ENCODE measurements at places on chromosomes 13 and 19.
A peak's percentile ranks its signal among the peaks of the same experiment; 100 is the strongest.

GRCh38 chr19:11125994-11126685, 29.4 kb downstream of the SPC24 start:
- DNase-seq, result peak; percentile 41

DNA sequence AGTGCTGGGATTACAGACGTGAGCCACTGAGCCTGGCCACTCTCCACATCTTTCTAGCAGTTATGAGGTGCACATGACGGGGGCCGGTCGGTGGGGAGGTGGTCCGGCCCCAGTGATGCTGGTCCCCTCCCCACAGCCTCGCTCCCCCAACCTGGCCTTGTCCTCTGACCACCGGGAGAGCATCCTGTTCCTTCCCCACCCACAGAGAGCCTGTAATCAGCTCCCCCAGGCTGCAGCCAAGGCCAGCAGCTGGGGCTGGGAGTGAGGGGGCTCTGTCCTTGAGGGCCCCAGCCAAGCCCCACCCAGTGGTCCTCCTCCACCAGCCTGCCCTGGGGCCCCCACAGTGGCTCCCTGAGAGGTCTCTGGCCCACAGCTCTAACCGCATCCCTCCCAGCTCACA, 3.0 kb upstream of the INSL3 start:
- no peak for DNase-seq

DNA sequence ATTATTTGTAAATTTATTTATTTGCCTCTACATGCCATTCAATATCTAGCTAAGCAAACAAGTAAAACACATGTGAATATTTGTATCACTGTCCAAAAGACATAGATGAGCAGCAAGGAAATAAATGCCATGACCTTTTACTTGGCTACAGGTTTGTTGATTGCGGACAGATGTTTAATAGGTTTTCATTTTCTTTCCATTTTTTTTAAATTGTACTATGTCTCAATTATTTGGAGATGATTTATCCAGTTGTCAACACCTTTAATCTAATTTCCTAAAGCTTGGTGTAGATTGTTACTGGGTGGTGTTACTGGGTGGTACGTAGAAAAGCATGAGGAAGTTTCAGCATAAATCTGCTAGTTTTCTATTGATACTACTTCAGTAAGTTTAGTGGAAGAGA, 560.6 kb upstream of the SPRY2 start:
- no peak for DNase-seq

- DNase-seq, result no peak
These were observed 6.8 kb downstream of the ZNF507 start for GRCh38 chr19:32352241-32352630.

DNA sequence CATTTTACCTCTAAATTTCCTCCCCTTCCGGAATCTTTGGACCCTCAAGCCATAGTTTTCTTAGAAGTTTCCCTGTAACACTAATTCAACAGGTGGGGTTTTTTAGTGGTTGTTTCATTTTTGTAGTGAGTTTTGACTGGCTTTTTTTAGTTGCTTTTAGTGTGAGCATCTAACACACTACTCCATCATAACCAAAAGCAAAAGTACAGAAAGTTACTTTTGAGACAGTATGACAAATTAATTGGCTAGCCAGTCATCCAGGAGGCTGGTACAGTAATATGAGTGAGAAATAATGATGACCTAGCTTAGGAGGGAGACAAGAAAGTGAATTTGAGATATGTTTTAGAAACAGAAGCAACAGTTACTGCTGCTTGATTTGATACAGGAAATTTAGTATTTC, 71.5 kb downstream of the DNAJC15 start:
- no peak for DNase-seq

- no peak for DNase-seq
These were observed 44.0 kb downstream of the FLT3 start for GRCh38 chr13:28056426-28056825.

DNA sequence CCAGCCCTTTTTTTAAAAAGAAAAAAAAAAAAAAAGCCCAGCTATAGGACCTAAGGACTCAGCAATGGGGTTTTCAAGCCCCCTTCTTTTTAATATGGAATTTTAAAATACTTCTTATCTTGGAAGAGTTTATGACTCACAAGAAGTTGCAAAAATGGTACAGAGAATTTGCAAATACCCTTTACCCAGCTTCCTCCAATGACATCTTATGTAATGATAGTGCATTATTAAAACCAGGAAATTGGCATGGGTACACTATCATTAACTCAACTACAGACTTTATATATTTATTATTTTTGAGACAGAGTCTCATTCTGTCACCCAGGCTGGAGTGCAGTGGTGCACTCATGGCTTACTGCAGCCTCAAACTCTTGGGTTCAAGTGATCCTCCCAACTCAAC, 16.1 kb downstream of the TMEM38A start:
- DNase-seq, result no peak

GRCh38 chr13:112917737-112918136, 51.3 kb upstream of the MCF2L start:
- no peak for DNase-seq

DNA sequence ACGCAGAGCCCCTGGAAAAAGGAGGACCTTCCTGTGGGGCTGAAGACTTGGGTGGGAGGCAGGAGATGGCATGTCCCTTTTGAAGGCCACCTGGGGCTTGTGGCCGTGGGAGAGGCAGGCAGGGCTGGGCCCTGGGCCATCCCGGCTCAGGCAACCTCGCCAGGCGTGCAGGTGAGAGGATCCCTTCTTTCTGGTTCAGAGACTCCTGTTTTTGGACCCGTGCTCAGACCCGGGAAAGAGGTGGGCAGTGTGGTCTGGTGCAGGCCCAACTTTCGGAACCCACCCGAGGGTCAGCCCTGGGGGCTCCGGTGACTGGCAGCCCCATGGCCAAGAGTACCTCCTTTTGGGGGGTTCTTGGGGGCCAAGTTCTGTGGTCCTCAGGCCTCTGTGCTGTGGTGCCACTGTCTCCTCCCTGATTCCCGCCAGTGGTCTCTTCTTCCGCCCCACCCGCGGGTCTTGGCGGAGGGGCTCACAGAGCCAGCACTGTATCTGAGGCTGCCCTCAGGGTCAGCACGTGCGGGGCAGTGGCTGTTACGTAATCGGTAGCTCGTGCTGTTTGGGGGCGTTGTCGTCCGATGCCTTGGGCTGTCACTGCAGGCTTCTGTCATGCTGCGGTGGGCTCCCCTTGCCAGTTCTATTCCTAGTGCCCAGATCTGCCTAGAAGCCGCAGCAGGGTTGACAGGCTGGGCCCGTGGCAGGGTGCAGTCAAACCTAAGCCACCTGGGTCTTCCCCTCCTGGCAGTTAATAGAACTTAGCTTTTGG, 42.7 kb downstream of the KDM4B start:
- no peak for DNase-seq

GRCh38 chr19:28130066-28130511, 1082.9 kb downstream of the UQCRFS1 start:
- DNase-seq, result no peak

GRCh38 chr13:95083758-95084157, 217.5 kb downstream of the ABCC4 start:
- DNase-seq, result no peak

- no peak for DNase-seq
These were observed 34.3 kb upstream of the C1QTNF9 start for GRCh38 chr13:24275041-24275440.

DNA sequence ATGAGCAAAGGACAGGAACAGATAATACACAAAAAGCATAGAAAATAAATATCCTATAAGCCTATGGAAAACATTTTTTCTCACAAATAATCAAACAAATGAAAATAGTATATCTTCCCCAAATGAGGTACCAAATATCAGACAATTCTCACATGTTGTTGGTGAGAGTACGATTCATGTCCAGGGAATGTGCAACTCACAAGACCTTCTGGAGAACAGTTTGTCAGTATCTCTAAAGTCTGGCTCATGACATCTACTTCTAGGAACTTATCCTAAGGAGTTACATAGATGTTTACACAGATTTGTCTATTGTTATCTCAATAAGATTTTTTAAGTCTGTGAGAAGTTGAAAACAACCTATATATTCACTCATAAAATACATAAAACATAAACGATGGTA, 80.3 kb upstream of the ARHGEF7 start:
- DNase-seq, result no peak

DNA sequence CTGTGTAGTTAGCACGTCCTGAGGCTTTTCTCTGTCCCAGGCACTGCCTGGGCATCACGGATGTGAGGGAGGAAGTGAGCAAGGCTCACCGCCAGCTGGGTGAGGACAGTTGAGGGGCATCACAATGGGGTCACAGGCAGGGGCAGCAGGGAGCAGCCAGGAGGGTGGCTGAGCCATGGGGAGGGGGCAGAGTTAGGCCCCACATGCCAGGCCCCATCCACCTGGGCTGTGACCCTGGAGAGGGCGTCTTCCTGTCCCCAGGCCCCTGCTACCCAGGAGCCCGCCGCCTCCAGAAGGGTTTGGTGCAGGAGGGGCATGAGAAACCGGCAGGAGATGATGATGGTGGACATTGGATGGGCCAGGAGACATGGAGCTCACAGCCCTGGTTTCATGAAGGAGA, 56.8 kb upstream of the F7 start:
- DNase-seq, result no peak

DNA sequence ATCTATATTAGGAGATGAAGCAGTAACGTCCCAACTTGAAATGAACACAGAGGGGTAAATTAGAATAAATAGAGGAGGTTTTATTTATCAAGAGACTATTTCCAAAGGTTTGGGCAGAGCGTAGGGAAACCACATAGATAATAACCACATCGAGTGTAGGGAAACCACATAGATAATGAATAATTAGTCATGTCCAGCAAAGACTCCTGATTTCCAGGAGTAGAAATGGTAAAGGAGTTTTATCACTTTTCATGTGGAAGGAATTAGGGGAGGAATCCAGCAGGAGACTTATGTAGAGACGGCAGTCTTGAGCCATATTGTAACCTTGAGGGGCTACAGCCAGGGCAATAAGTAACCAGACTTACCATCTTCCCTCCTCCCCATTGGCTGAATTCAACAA, 136.3 kb upstream of the CSNK1A1L start:
- DNase-seq, result no peak

GRCh38 chr13:50936679-50937078, 27.1 kb downstream of the RNASEH2B start:
- DNase-seq, result no peak

DNA sequence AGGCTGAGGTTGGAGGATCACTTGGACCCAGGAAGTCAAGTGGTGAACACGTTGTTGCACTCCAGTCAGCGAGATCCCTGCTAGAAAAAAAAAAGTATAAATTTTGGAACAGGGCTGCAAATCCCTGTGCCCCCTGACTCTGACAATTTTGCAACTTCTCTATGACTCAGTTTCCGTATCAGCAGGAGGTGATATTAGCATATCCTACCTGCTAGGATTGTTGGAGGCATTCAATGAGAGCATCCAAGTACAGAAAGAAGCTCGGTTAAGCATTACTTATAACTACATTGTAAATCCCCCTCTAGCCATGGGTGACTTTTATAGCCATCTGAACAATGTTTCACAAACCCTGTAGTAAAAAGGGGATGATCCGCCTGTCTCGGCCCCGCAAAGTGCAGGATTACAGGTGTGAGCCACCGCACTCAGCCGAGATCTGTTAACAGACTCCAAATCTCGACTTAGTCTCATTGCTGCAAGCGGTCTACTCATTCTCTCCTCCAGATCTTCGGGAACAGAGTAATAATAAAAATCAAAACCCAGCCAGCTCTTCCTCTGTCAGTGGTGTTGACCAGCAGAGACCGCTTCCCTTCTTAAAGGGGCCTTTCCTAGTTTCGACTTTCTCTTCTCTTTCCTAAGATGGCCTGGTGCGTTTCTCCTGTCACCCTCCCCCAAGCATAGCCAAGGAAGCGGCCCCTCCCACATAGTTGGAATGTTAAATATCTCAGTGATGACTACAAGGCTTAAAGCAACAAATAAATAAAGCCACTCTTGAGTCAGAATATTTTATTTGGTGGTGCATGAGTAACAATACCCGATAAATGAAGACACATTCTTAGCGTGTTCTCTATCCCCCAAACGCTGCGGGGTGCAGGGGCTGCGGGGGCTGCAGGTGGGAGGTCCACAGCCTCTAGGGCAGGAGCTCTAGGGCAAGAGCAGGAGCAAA, 10.3 kb upstream of the BICRA start:
- peak; percentile 55 for DNase-seq

DNA sequence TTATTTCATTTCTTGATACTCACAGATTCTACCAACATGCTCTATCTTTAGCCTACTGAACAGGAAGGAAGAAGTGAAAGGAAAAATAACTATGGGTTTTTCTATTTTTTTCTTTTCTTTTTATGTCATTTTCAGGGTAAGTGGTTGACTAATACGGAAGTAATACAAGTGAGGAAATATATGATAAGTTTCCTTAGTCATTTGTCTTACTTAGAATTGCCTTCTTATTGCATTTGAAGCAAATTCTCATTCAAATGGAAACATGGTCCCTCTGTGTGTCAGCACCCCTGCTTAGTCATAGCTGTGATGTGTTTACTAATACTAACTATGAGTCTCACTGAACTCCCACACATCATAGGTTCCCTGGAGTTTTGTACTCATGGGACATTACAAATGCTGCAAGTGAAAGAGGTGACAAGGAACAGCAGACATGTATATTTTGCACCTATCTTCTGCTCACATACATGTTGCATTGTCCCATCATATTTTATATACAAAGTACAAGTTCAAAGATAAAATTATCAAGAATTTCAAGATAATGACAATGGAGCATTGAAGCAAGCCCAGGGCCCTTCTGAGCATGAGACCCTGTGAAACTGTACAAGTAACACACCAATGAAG, 60.1 kb downstream of the DCT start:
- no peak for DNase-seq

DNA sequence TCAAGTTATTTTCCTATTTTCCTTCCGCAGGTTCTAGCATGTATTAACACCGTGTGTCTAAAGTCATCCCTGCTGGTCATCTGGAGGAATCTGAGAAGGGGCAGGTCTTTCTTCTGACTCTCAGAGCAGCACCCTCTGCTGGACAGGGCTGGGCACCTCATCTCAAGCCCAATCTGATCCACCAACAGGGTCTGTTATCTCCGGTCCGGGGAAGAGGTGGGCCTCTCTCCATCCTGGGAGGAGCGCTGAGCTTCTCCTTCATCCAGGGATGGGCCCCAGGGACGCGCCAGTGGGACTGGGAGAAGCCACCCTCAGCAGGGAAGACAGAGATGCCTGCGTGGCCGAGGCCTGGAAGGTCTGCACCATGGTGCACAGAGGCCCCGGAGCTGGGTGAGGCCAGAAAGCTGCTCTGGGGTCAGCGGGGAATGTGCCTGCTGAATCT, 26.0 kb upstream of the ZNF331 start:
- no peak for DNase-seq

GRCh38 chr13:35283856-35284255, 192.6 kb downstream of the MAB21L1 start:
- no peak for DNase-seq

- no peak for DNase-seq
These were observed 38.2 kb upstream of the NPAS1 start for GRCh38 chr19:46981286-46981945.

- DNase-seq, result no peak
These were observed 485 bp downstream of the CPAMD8 start for GRCh38 chr19:17025991-17026658.

- DNase-seq, result no peak
These were observed 12.8 kb downstream of the MIR17HG start for GRCh38 chr13:91360246-91360751.

DNA sequence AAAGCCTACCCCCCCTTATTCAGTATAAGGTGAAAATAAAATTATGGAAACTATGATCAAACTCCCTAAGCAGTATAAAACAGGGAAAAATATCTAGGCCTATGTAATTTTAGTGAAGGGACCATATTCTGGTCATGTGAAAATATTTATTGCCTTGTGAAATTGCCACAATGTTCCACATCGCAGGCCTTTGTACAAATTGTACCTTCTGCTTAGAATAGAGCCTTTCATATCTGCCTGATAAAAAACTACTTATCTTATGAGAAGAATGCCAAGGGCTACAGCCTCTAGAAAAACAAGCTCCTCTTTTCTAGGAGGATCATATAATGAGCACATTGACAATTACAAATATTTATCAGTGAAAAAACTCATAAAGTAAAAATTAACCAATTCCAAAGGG, 1280.0 kb downstream of the EFNB2 start:
- no peak for DNase-seq

Data from thoracic aorta (tissue), 2 donors.